ENCODE measurements at places on chromosomes 6 and 20.

GRCh38 chr6:130907687-130908086, 80.5 kb downstream of the SMLR1 start:
- no peak for DNase-seq

GRCh38 chr6:110953633-110954303, 4.7 kb upstream of the GTF3C6 start:
- DNase-seq, result no peak

DNA sequence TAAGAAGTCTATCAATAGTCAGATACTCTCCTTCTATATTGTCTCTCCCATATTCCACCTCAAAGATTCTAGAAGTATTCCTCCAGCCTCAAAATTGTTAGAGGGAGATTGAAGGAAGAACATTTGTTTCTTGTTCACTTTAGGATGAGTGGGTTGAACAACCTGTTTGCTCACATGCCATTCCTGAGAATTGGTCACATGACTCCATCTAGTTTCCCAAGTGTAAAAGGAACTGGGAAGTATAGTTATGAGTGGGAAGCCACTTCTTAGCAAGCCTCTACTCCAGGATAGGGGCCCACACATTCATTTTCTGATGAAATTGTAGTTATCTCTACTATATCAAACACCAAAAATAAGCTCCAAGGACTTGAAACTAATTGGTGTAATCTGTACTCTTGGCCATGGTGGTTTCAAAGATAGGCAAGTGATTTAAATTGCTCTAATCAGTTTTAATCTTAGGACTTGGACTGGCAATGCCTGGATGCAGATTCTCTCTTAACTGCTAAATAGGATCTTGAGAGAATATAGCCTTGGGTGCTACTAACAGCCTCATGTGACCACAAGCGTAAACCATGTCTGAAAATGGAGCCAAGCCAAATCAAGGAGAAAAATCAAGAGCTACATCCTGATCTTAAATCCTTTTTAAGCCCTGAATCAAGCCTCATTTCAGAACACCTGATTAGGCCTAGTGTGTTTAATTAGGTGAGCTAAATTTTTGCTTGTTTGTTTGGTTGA, 758.7 kb upstream of the MAN1A1 start:
- no peak for DNase-seq

- DNase-seq, result no peak
Measured at GRCh38 chr6:165178056-165178455, 131.3 kb downstream of the C6orf118 start.

DNA sequence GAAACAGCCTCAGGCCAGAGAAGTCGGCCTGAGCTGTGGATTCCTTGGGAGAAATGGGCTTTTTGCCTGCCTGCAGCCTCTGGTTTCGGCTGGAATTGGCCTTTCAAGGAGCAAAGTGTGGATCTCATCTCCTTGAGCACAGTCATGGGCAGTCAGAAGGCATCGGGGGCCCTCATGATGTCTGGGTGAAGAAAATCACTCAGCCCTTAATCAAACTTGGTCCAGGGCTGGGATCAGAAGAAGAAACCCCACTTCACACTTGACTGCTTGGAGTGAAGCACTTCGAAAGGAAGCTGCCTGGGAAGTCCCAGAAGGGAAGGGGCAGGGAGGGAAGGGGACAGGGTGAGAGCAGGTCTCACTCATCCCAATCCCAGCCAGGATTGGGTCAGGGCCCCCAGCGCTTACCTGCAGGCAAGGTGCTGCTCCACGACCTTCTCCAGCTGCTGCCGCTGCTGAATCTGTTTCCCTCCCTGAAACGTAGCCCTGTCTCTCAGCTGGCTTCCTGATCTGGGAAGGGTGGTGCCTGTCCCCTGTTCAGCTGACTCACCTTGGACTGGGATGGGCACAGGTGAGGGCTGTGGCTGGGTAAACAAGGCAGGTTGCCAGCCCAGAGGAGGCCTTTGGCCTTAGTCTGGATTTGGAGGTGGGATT, at the start of gene SDCBP2:
SDCBP2 (minus strand) TSS at position 460 of the 651 bp plus-strand sequence. CDS start 8,723 bp downstream, outside the sequence.
- peak; percentile 96 for DNase-seq

DNA sequence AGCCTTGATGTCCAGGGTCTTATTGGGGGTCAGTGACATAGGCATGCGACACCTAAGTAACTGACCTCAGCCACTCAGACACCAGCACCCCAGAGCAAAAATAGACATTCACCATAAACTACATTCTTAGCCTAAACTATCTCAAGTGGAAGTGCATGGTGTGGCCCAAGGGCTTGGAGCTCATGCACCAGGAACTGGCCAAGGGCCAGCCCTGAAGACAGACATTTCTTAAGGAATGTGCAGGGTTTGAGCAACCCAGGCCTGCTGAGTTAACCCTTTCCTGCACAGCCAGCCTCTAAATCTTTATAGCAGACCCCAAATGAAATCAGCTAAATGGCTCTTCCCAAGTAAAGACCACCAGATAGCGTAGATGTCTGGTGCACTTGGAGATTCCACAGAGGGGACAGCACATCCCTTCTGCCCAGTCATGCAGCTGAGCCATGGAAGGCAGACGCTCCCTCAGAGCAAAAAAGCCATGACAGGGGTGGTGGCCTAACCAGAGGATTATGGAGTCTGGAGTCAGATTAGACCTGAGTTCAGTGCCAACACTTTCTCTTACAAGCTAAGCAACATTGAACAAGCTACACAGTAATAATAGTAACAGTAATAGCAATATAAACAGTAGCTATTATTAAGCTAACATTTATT, 222.6 kb downstream of the ZMYND8 start:
- no peak for DNase-seq

GRCh38 chr6:109008537-109009235, 86.0 kb downstream of the SESN1 start:
- DNase-seq, result no peak
